ENCODE measurements at places on chromosomes 7 and 10.

- no peak for DNase-seq
Observed at GRCh38 chr10:125011926-125012705, 70.2 kb downstream of the ZRANB1 start.

DNA sequence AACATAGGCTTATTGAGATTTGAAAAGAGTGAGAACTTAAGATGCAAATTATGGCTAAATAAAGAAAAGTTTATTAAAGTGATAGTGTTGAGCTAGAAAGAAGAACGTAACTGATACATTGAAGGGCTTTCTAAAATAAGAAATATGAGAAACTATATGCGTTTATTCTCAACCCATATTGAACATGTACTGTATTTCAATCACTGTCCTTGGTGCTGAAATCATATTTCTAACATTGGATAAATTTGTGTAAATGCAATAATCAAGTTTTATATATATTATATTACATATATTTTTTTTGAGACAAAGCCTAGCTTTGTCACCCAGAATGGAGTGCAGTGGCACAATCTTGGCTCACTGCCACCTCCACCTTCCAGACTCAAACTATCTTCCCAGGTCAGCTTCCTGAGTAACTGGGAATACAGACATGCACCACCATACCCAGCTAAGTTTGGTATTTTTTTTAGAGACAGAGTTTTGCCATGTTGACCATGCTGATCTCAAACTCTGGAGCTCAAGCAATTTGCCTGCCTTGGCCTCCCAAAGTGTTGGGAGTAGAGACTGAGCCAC lies 1065.8 kb downstream of the REEP3 start:
- no peak for DNase-seq

- no peak for DNase-seq
Observed at GRCh38 chr10:125722811-125723210, 3.3 kb downstream of the EDRF1 start.

GRCh38 chr10:70809011-70809611 lies 6.6 kb upstream of the SGPL1 start:
- DNase-seq, result no peak

Measured in smooth muscle cell of the brain vasculature (primary cell).